HuH-7 (cell line): ENCODE measurements at places on chromosomes 2 and 18.
A peak's percentile ranks its signal among the peaks of the same experiment; 100 is the strongest.

GRCh38 chr2:183495589-183496267 is 371.5 kb downstream of the NUP35 start:
- no peak for DNase-seq

- no peak for DNase-seq
Observed at GRCh38 chr2:163665817-163666216, 70.0 kb downstream of the FIGN start.

DNA sequence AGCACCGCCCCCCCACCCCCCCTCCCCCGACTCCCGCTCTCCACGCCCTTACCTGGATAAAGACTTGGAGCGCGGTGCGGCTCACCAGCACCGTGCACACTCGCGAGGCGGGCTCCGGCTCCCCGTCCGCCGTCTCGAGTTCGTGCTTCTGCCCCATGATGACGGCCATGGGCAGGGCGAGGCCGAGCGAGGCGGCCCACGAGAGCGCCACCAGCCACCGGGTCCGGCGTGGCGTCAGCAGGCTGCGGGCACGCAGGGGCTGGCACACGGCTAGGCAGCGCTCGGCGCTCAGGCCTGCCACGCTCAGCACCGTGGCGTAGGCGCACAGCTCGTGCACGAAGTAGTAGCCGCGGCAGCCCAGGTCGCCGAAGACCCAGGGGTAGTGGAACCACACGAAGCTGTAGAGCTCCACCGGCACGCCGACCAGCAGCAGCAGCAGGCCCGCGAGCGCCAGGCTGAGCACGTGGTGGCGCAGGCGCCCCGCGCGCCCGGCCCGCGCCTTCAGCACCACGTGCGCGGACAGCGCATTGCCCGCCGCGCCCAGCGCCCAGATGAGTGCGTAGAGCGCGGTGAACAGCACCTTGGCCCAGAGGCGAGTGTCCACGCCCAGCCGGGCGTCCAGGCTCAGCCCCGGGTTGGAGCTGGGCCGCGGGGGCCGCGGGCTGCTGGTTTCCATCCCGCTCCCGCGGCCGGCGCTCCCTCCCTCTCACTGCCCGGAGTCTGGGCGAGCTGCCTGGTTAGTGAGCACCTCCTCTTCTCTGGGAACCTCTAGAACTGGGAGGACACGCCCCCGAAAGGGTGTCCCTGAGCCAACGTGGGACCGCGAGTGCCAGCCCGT is at the start of gene NTSR2:
Gene NTSR2 (minus strand): TSS at position 742 of the 838 bp plus-strand sequence. CDS start 66 bp downstream, at position 676.
- DNase-seq = peak; percentile 60

- DNase-seq = peak; percentile 2
Observed at GRCh38 chr18:66495844-66496243, 108.0 kb downstream of the CDH19 start.

GRCh38 chr2:69741575-69742321 is at the start of gene ANXA4:
Gene ANXA4 (plus strand): TSS chr2:69742134. CDS start chr2:69781566, 39,432 bp downstream.
- DNase-seq = peak; percentile 86

DNA sequence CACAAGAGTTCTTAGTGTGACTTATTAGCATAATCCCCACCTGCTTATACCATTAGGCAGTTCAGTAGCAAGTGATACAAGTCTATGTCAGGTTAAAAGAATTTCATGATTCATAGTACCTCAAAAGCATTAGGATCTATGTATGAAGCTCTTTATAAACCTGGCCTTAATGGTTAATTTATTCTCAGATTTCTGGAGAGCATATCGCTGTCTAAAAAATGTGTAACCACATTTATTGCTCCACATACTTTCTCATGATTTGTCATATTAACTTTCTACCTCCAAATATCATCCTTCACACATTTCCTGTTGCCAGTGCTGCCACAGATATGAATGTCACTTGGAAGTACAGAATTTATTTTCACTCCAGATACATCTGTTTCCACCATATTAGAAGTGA is 332.8 kb upstream of the MAP2 start:
- DNase-seq = no peak

DNA sequence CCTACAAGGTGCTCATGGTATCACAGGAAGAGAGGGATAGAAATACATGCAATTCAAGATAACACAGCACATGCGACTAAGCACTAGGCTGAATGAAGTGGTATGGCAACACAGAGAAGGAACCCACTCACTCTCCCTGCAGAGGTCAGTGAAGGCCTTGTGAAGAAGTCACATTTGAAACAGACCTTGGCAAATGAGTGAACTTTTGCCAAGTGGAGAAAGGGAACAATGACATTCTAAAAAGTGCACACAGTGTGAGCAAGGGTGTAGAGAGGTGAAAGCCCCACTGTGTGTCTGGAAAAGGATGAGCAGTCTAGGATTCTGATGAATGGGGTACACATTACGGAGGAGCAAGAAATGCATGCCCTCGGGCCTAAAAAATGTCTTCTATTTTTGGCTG is 23.3 kb downstream of the KLF7 start:
- no peak for DNase-seq

DNA sequence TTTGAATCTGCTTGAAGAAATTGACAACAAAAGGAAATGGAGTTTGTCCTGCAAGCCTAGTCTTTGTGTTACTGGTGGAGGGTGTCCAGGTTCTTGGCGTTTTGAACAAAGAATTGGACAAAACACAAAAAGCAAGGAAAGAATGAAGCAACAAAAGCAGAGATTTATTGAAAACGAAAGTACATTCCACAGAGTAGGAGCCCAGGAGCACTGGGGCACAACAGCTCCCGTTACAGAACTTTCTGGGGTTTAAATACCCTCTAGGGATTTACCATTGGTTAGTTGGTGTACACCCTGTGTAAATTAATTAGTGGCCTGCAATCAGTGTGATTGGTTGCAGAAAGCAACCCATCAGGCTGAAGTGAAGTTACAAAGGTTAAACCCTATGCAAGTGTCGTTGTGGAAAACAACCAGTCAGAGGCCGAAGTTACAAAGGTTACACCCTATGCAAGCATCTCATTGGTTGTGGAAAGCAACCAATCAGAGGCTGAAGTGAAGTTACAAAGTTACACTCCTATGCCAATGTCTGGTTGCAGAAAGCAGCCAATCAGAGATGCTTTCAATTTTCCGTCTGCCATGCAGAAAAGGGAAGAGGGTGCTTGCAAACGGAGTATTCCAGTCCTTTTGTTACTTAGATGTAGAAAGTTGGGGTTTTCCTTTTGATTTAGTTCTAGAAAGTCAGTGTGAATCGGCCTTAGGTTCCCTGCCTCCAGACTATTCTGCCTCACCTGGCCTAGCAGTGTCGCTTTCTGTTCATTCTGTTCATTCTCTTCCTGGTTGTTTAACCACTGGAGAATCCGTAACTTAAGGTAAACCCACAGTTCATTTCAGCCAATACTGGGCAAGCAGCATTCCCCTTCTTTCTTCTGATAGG is 47.6 kb upstream of the PTH2R start:
- peak; percentile 39 for DNase-seq

- DNase-seq = no peak
Observed at GRCh38 chr2:186733414-186733813, 39.6 kb downstream of the FAM171B start.

DNA sequence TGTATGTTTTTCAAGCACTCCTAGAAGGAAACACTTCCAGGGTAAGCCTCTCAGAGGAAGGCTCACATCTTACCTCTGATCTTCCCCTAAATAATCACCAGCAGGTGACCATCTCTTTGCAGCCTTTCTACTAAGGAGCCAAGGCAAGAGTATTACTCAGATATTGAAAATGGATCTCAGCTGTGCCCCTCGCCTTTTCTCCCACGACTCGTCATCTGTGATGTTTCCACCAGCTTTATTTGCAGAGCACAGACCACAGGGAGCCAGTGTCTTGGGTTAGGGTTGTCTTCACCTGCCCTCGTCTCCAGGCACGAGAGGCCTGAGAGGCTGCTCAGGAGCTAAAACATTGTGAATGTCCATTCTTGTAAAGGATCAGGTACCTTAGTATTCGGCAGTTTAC is 16.9 kb upstream of the SCLY start:
- no peak for DNase-seq

DNA sequence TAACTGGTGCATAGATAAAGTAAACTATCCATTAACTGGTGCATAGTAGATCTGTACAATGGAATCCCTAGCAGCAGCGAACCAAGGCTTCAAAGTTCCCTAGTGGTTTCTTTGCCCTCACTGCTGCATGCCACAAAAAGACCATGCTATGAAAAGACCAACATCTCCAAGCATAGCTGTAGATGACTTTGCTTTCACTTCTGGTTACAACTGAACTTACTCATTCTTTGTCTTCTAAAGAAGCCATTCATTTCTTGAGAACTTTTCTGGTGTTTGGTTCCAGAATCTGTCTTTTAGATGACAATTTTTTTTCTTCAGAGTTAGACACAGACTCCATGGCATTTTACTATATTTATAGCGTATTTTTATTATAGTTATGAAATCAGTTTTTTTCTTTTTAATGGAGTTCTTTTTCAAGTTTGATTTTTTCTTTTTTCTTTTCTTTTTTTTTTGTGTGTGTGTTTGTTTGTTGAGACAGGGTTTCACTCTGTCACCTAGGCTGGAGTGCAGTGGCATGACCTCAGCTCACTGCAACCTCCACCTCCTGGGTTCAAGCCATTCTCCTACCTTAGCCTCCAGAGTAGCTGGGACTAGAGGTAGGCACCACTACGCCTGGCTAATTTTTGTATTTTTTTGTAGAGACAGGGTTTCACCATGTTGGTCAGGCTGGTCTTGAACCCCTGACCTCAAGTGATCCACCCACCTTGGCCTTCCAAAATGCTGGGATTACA is 63.6 kb downstream of the SLC35F5 start:
- DNase-seq = no peak

DNA sequence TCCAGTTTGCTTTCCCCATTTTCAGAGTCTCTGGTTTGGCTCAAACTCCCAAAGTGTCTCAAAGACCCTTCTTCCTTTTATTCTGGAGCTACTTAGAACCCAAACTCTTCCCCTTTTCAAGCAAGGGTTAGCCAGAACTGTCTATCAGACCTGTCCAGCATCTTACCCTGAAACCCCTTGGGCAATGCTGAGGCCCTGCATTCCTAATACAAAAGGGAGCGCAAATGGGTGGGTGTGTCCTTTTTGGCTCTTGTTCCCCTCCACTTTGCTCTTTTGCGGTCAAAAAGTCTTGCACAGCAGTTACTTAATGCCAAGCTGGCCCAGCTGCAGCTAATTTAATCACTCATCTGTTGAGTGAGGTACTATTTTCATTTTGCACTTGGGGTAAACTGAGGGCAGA is 231.2 kb upstream of the FOSL2 start:
- DNase-seq = no peak

DNA sequence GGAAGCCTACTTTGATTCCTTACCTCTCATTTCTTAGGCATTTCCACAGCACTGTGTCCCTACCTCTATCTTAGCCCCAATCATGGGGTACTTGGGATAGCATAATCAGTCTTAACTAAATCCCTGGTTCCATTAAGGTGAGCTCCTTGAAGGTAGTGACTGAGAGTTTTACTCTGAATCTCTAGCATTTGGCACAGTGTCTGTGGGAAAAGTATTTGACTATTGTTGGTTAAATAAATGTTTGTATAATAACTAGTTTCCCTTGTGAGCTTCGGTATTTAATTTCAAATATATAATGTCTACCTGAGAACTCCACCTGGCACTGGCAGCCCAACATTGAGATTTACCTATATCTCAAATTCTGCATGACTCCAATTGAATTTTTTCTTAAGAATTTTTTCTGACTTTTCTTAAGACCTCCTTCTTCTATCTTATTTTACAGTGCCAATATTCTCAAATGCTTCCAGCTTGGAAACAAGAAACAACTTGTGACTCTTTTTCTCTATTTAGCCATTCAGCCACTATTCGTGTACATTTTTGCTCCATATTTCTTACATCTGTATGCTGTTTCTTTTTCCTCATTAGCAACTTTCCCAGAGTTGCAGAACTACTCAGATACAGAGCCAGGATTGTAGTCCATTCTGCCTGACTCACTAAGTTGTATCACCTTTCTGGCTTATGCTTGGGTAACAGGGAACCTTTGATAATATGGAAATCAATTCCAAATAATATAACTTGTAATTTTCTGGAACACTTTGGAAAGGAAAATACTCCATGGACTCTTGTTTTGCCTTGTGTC is 214.0 kb upstream of the NT5C1B start:
- DNase-seq = no peak

DNA sequence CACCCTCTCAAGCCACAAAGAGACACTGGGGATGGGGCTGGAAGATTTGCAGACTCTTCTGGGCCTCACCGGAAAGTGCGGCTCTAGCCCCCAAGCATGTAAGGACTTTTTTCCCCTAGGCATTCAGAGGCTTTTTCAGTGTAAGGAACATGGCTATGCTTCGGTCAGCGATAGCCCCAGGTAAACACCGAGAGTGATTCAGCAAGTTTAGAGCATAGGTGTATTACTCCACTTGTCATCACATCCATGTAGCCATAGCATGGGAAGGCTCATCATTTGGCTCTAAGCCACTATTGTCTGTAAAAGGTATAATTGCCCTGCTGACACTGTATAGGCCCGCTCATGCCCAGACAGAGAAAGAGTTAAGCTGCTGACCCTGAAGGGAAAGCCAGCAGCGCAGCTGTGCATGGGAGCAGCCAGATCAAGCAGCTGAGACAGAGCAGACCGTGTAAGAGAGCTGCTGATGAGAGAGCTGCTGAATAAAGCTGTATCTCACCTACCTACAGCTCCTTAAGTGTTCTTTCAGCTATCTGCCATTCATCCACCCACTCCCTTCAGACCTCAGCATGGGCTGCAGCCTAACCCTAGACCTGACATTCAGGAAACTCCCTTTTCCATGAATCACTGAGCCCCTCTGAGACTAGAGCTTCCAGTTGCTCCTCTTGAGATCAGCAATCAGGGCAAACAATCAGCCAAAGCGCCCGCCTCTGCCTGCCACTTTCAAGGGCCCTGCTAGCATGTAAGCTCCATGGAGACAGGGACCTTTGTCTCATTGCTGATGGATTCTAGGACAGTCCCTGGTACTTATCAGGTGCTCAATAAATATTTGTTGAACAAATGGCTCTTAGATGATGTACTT is 25.5 kb downstream of the LGALSL start:
- no peak for DNase-seq

- DNase-seq = no peak
Observed at GRCh38 chr2:237529452-237530402, 36.6 kb upstream of the PRLH start.

GRCh38 chr2:12244070-12244469 is 472.7 kb upstream of the TRIB2 start:
- DNase-seq = no peak

DNA sequence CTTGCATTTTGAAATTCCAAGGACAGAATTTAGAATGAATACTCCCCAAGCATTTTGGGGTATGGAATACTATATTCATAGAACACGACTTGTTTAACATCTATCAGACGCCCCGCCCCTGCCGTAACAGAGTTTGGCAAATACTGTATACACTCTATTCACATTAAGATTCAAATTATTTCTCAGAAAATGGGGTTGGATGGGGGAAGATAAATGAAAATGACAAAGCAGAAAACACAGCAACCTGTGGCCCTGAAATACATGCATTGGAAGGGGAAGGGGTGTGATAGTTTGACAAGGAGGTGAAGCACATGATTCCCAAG is 634.6 kb upstream of the SLC39A10 start:
- no peak for DNase-seq

- DNase-seq = no peak
Observed at GRCh38 chr2:193315428-193316091, 1120.8 kb upstream of the TMEFF2 start.

- DNase-seq = no peak
Observed at GRCh38 chr18:61833387-61833786, 59.4 kb downstream of the RNF152 start.

GRCh38 chr2:237227592-237228280 is 142.0 kb downstream of the COPS8 start:
- no peak for DNase-seq
